Occipital lobe (tissue), 3 donors: ENCODE measurements at places on chromosomes 3 and 15. TPM values are rescaled to one million over a fixed set of nuclear protein-coding genes. Genes with fewer than 3 reads are reported as not detected.

Gene P2RY1
- 9.5 TPM for total RNA-seq

Gene IGF1R
- total RNA-seq = 37.4 TPM

DNA sequence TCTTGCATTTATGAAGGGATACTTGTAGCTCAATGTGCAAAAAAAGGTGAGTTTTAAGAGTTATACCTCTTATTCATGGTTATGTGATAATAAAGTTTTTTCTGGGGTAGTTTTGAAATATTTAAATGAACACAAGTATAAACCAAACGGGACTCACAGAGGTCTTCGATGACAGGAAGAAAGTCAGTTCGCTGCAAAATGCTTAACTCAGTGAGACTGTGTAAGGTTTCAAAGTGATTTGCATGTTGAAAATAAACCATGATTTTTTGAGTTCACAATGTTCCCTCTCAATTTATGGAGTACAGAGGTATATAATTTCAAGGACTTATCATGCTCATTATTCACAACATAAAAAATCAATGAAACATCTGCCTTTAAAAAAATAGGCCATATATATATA lies 36.3 kb upstream of the MYH15 start:
- DNase-seq = no peak

Gene PLCH1
- 10.9 TPM for total RNA-seq

GRCh38 chr3:17466028-17466427 lies 276.4 kb downstream of the TBC1D5 start:
- DNase-seq = no peak

DNA sequence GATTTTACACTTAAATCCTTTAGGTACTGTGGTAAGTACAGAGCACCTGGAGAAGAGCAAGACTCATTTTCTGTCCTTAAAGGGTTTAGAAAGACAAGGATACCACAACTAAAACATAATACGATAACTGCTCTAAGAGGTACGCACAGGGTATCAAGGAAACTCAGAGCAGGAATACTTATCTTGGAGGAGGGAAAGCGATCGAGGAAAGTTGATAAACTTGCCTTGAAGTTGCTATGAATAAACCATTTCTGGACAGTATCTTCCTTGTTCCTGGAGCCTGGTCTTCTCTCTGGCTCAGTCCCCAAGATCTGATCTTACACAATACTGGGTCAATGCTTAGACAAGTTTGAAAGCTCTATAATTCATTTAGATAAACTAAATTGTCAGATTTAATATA lies 17.6 kb upstream of the GATM start:
- no peak for DNase-seq

DNA sequence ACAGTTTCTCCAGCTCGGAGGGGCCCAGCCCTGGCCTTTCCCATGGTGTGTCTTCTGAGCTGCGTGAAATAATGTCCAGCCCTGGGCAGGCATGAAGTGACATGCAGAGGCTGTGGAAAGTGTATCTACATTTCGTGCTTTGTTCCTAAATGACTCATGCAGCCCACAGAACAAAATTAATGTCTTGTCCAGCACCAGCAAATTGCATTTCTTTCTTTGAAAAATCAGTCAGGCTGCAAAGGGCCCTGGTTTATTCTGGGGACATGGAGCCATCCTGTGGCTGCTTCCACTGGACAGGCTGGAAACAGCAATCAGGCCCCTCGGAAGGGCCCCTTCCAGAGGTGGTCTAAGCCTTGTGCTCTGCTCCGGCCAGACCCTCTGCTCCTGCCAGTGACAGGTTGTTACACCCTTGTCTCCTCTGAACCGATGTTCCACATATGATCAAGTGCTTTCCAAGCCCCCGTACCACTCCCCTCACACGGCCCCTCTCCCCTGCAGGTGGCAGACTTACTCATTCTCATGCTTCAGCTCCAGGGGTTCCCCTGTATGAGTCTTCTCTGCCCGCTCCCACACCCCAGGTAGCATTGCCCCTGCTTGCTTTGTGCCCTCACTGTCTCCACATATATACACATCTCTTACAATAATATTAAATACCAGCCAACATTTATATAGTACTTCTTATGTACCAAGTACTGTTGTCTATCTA lies 33.7 kb downstream of the CRYGS start:
- no peak for DNase-seq

GRCh38 chr3:64321747-64322146 lies 96.5 kb upstream of the PRICKLE2 start:
- DNase-seq = no peak

- DNase-seq = no peak
These were observed 56.1 kb upstream of the C3orf49 start for GRCh38 chr3:63762934-63763550.

DNA sequence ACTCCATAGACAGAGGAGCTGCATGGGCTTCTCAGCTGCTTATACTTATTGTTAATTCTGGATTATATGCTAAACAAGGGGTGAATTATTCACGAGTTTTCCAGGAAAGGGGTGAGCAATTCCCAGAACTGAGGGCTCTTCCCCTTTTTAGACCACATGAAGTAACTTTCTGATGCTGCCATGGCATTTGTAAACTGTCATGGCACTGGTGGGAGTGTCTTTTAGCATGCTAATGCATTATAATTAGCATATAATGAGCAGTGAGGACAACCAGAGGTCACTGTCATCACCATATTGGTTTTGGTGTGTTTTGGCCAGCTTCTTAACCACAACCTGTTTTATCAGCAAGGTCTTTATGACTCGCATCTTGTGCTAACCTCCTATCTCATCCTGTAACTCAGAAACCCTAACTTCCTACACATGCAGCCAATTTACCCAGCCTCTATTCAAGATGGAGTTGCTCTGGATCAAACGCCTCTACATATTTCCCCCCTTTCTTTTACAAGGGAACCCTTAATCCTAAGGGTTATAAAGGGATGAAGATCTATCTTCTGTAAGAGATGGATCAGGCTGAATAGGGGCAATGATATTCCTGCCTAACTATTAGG lies 12.1 kb upstream of the DMXL2 start:
- no peak for DNase-seq

GRCh38 chr3:122880624-122881023 lies 85.8 kb downstream of the SLC49A4 start:
- no peak for DNase-seq

DNA sequence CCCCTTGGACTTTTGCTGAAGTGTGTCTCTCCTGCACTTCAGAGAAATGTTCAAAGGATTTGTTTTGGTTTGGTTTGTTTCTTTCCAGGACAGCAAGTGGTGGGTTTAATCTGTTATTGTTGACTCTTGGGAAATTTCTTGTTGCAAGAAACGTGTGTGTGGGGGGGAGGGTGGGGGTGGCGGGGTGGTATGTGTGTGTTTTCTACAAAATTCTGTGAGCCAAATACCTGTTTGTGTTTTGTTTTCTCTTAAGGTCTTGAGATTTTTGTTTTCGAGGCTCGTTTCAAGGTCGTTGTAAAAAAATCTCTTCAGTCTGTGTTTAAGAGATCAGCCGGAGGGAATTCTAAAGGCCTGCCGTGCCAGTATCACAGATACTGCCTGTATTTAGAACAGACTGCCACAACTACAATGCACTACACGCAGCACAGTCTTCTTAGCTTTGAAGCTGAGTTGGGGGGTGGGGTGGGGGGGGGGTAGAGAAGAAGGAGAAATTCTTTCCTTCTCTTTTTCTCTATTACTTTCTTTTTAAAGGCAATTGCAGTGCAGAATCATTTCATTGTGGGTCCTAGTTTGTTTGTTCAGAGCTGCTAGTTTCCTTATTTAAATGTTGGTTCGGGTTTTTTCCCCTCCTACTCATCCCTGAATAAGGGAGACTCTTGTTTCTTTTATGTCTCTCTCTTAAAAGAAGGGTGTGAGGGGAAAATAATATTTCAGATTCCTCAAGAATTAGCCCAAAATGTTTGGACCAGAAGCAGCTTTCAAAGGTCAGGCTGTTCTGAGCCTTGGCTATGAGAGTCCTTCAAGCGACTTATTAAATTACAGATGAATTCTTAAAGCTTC lies 1.4 kb upstream of the BCL6 start:
- DNase-seq = peak; percentile 21

GRCh38 chr15:26028086-26028740 lies 165.1 kb upstream of the ATP10A start:
- DNase-seq = no peak

DNA sequence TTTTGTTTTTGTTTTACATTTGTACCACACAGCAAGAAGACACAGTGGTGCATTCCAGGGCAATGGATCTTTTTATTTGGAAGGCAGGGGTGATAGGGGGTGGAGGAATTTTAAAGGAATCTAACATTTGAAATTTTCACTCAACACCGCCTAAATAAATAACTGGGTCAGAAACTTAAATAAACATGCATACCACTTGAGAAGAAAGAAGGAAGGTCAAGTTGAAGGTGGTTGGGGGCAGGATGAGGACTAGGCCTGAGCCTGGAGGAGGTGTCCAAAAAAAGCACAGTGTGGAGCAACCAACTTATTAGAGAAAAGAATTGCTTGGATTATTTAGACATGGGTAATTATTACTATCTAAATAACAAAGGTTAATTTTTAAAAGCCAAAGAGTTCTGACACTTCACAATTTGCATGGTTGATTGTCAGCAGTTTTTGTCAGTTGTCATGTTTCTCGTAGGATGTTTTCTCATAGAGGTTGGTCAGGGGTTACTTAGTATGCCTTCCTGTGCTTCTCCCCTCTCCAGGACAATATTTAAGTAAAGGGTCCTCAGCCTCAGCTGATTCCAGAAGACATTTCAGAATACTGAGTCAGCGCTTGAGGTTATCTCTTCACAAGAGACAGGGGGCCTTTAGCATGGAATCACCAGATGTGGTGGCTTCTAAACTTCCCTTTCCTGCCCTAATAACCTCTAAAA lies 173.7 kb upstream of the SLC2A2 start:
- DNase-seq = no peak

Gene ACSBG1
- 5.0 TPM for total RNA-seq

- no peak for DNase-seq
These were observed 297.7 kb upstream of the TMCO5A start for GRCh38 chr15:37636736-37637135.

GRCh38 chr3:151863611-151864010 lies 9.8 kb upstream of the SUCNR1 start:
- DNase-seq = no peak

Gene SCG3
- total RNA-seq = 30.6 TPM

Gene PLEKHO2
- total RNA-seq = 6.7 TPM

DNA sequence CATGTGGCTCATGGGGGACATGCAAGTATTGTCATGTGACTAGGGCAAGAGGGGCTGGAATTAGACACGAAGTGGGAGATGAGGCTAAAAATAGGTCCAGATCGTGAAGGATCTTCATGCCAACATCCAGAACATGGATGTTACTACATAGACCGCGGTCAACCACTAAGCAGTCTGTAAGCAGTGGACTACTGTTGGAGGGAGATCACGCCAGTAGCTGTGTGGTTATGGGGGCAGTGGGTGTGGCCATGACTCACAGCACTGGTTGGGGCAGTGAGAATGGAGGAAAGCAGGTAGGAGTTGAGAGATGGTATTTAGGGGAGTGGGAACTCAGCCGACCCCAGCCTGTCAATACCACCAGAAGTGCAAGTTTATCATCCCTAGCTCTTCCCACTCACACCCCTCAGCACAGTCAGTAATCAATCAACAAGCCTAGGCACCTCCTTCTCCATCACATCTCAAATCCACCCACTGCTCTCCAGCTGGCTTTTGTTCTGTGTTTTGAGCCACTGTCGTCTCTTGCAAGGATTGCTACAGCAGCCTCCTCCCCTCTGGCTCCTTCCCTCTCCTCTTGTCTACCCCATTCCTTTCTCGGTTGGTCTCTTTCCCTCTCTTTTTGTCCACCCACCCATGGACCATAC lies 107.2 kb upstream of the ABHD17C start:
- no peak for DNase-seq

- DNase-seq = no peak
These were observed 146.7 kb upstream of the IGF1R start for GRCh38 chr15:98501632-98502031.

DNA sequence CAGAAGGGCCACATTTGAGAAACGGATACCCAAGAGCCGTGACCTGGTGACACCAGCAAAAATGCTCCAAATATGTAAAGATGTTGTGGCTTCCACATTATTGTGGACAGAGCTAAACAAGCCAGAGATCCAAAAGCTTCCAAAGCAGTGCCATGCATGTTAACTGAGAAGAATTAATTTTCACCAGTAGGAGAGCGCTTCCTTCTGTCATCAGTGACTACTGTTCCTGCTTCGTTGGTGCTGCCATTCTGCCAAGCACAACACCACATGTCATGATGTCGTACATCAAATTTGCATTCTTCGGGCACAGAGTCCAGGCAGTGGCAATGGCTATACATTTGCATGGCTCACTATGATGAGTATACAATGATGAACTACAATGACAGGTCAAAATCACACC lies 19.1 kb upstream of the CHST2 start:
- DNase-seq = no peak

DNA sequence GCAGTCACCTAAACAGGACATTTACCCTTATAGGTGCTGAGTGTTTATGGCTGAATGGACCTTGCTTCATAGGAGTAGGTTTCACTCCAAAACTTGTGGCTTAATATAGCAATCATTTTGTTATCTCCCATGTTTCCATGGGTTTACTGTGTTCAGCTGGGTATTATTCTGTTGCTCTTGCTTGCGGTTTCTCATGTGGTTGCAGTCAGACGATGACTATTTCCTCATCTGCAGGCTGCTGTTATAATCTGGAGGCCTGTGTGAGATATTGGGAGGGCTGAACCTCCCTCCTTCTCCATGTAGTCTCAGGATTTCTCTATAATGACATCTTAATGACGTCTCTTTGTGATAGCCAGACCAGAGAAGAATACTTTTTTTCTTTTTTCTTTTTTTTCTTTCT lies 98.1 kb downstream of the ZPLD1 start:
- DNase-seq = no peak

Gene MKRN3
- total RNA-seq = 25.7 TPM

Gene EHHADH
- total RNA-seq = 1.4 TPM

GRCh38 chr15:44633603-44634002 lies 29.9 kb downstream of the SPG11 start:
- no peak for DNase-seq

DNA sequence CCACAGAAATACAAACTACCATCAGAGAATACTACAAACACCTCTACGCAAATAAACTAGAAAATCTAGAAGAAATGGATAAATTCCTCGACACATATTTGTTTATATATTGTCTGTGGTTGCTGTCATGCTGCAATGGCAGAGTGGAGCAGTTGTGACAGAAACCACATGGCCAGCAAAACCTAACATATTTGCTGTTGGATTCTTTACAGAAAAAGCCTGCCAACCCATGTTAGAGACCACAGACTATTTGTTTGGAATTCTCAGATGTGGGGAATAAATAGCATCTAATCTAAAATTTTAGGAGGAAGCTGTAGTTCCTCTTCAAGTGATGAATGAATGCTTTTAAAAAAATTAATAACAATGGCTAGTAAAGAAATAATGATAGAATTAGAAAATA lies 341.6 kb upstream of the AZI2 start:
- no peak for DNase-seq

- DNase-seq = no peak
These were observed 27.4 kb downstream of the NKIRAS1 start for GRCh38 chr3:23889386-23889785.

DNA sequence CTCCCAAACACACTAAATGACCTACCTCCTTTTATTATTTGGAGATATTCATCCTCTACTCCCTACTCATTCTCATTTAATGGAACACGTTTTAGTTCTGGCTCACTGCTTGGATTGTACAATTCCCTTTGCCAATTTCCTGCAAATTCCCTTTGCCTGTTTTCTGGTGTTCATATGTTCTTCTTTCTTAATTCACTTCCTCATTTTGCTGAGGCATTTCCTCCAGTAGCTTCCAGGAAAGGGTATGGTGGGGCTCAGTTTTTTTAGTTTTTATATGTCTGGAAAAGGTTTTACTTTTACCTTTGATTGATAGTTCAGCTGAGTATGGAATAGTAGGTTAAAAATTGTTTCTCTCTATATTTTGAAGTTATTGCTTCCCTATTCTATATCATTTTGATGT lies 143.6 kb upstream of the GOLIM4 start:
- no peak for DNase-seq

GRCh38 chr3:74523811-74524210 lies 90.6 kb downstream of the CNTN3 start:
- no peak for DNase-seq

Gene CFAP161
- 2.7 TPM for total RNA-seq
